ENCODE measurements at places on chromosomes 11 and 22.

DNA sequence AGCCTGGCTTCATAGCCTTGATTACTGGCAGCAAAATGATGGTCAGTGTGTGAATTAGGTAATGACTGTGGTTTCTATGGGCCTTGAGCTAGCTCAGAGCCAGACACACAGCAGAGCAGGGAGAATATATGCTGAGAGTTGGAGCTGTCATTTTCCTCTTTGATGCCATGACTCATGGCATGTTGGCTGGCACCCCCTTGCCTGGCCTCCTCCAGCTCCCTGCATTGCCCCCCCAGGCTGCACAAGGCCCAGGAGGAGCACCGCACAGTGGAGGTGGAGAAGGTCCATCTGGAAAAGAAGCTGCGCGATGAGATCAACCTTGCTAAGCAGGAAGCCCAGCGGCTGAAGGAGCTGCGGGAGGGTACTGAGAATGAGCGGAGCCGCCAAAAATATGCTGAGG, 20.3 kb upstream of the RRM1 start:
- DNase-seq, result no peak

- no peak for DNase-seq
These were observed 26.2 kb downstream of the TRIM66 start for GRCh38 chr11:8656291-8656690.

DNA sequence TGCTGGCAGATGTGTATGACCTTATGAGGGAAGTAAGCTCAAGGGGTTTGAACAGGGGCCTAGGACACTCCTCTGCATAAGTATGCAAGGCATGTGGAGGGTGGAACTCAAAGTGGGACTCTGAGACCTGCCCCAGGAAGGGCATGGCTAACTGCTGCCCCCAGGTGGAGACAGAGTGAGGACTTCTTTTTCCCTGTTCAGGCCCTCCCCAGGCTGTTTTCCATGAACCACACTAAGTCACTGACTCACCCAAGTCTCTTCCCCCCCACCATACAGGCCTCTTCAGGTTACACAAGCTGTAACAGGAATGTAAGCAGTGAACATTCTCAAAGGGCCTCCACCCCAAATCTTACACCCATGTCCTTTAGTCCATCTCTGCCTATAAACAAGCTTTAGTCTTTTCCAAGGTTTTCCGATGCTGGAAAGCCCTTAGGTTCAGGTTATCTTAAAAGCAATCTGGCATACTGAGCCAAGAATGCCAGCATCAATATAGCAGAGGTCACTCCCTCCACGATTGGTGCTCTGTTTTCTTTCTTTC, 13.1 kb downstream of the EEF1G start:
- DNase-seq, result peak; percentile 94

DNA sequence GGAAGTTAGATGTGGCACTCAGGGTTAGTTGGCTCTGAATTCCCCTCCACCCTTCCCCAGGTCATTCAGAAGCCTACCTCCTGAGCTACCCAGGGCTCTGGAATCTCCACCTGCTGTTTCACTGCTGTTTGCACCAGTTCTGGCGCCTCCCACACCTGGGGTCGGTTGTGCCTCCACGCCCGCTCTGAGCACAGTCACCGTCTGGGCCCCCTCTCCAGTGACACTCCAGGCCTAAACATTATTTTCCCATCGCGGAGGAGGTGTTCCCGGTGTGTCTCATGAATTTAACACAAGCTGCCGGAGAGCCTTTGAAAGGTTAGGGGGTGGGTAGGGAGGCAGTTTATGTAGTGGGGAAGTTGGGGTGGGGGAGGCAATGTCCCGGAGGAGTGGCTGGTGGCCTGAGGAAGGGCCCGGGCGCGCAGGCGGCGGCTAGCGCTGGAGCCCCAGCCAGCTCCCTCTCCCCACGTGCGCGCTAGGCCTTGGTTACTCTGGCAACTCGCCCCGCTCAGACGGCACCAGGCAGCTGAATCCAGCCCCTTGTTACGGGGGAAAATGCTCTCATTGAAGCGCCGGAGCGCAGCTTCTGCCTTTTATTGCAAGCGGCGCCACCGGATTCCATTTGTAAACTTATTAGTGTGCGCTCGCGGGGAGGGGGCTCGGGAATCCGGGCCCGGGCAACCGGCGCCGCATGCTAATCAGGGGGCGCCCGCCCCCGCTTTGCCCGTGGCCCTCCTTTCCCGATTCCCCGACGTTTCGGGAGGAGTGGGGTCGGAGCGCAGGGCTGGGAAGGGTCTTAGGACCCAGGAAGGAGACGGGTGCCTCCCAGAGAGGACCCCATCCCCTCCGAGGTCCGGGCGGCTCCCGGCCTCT, 52.4 kb downstream of the GRIK4 start:
- DNase-seq, result no peak

DNA sequence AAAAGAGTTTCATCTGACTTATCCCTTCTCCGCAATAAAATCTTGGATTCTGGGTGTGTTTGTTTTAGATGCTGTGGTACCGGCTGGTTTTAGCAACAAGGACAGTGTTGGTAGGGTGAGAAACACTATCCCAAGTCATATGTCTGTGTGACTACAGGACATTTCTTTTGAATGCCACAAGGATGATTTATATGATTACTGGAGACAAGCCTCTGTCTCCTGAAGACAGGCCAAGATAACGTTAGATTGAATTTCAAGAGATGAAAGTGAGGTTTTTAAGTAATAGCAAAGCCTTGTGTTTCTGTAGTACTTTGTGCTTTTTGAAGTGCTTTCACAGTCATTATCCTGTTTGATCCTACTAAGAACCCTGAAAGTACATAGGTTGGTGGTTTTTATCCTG, 101.6 kb downstream of the COMMD9 start:
- no peak for DNase-seq

GRCh38 chr11:35602160-35602793, 16.0 kb upstream of the FJX1 start:
- DNase-seq, result no peak

DNA sequence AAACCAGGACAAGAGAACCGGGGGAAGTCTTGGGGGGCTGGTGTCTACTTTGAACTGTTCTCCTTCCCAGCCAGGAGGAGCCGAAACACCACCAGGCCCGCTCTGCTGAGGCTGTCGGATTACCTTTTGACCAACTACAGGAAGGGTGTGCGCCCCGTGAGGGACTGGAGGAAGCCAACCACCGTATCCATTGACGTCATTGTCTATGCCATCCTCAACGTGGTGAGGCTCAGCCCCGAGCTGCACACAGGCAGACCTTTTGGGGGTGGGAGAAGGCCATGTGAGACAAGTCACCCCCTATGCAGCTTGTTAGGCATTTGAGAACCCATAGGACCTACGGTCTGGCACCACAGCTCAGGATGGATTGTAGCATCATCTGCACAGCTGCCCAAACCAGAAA, 2.8 kb downstream of the HTR3A start:
- DNase-seq, result no peak

- DNase-seq, result no peak
These were observed 5.5 kb downstream of the LRRC74B start for GRCh38 chr22:21051145-21051830.

DNA sequence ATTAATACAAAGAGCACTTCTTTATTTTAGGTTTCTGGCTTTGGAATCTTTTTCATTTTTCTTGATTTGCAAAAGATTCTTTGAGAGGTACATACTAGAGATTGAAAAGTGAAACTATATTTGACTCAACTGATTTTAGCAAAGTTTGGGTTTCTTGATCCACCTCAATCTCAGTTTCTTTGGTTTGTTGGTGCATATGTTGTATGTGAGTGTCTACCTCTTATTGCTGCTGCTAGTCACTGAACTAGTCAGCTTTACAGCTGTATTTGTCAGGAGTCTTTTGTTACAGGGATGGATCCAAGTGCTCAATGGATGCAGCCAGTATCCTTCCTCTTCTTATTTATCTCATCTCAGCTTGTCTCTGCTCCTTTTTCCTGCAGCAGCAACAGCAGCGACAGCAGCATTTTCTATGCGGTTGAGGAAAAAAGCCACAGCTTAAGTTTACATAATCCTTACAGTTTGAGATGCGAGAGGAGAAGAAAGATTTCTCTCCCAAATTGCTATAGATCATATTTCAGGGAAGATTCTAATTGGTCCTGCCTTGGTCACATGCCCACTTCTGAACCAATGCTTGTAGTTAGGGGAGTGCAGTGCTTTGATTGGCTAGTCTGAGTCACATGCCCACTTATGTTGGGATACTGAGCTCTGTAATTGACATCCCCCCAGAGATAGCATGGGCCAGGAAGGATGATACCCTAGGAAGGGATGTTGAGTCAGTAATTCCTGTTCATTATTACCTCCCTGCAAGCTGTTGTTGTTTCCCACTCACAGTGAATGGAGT, 10.0 kb upstream of the ZNRF3 start:
- no peak for DNase-seq

GRCh38 chr11:26026078-26026477, 305.9 kb upstream of the ANO3 start:
- DNase-seq, result no peak

DNA sequence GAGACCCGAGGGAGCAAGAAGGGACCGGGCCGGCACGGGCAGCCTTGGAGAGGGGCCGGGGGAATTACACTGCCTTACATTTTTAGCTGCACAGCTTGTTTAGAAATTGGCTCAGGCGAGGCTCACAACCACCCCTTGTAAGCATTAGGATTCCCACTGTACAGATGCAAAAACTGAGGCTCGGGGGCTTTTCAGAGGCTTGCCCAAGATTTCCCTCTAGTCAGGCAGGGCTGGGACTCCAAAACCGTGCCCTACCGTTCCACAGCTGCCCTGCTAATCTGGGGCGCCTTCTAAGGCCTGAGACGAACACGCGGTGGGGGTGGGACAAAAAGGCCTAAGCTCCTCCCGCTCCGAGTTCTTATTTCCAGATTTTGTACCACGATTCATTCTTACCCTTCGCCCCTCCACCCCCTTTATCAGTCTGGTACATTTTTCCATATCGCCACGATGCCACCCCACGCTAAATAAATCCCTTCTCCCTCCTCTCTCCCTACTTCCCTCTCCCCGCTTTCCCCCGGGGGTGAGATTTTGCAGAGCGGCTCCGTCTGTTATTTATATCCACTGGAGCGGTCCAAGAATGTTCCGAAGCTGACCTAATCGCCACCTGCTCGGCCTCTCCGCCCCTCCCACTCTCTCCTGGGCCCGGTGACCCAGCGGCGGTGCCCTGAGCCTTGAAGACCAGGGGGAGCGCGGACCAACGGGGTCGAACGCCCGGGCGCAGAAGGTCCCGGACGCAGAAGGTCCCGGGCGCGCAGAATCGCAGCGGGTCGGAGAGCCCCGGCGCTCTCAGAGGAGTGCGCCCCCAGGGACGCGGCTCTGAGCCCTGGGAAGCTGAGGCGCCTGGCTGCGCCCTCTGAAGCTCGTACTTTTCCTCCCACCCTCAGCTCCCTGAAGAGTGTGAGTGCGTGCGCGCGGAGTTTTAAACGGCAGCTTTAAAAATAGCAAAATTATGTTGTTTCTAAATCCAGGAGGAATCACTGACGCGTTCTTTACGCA, 764 bp upstream of the PACSIN3 start:
- DNase-seq, result no peak

DNA sequence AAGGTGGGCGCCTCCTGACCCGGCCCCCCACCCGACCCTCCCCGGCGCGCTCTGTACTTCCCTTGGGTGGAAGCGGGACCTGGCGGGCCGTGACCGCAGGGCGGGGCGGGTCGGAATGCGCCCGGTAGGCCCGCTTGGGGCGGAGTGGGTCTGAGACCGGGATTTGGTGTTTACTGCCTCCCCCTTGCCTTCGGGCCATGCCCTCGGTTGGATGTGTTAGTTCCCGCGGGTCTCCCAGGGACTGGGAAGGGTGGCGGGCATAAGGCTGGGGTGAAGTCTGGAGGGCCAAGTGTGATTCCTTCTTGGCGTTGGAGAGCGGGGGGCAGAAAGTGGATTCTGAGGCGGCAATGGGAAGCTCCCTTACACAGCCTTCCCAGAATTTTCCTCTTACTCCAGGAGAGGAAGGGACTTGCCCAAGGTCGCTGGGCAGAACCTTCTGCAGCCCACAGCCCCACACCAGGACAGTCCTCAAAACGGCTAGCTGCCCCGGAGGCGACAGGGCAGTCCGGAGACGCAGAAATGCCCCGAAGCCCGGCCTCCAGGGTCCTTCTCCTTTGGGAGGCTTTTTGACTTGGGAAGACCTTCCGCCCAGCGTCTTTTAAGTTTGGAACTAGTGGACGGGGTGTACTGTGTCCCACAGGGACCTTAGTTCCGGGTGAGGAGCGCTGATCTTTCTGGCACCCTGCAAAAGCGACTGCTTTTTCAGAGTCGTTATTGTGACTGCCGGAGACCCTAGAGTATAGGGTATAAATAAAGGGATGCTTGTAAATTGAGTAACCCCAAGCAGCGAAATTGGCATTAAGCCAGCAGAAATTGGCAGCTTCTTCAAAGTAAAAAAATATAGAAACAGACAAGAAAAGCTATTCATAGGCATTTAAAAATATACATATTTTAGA, 647 bp downstream of the SWAP70 start:
- DNase-seq, result peak; percentile 22

GRCh38 chr22:39496131-39496838, 5.8 kb upstream of the MIEF1 start:
- DNase-seq, result peak; percentile 21

- no peak for DNase-seq
These were observed 33.2 kb upstream of the TCF20 start for GRCh38 chr22:42303396-42304323.

- no peak for DNase-seq
These were observed 840.4 kb upstream of the TENM4 start for GRCh38 chr11:80281194-80281593.

- DNase-seq, result peak; percentile 46
These were observed 154.6 kb downstream of the MAML2 start for GRCh38 chr11:96188243-96189006.

DNA sequence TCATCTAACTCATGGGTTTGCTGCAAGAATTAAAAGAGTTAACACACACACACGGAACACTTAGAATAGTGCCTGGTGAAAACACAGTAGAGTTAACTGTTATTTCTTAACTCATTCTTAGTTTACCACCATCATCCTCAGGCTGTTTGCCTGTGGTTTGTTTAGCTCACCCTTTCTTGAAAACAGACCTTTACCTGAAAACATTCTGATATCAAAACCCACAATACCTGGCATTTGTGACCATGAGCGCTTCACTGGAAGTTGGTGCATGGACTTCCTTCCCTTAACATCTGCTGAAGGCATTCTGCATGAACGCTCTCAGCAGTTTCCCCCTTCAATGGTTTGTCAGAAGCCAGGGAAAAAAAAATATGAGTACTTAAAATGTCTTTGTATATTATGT, 256.0 kb downstream of the ETS1 start:
- DNase-seq, result no peak

GRCh38 chr11:92771701-92772100, 197.8 kb upstream of the MTNR1B start:
- no peak for DNase-seq

GRCh38 chr22:31094021-31094551, 13.0 kb downstream of the SMTN start:
- no peak for DNase-seq

GRCh38 chr11:103901656-103902055, 134.8 kb upstream of the DDI1 start:
- DNase-seq, result no peak

DNA sequence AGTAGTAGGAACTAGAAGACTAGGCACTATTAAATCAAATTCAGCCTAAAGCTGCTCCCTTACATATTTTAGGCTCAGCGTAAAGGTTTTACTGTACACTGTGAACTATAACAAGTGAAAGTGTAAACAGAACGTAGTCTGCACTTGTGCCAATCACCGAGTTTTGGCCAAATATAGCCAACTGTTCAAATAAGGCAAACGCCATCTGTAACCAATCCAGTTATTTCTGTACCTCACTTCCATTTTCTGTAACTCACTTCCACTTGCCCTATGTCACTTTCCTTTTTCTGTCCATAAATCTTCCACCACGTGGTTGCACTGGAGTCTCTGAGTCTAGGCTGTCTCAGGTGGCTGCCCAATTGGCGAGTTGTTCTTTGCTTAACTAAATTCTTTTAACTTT, 2132.2 kb downstream of the LRRC4C start:
- no peak for DNase-seq

GRCh38 chr11:106585061-106585460, 433.2 kb downstream of the GUCY1A2 start:
- no peak for DNase-seq

Measured in amniotic stem cell (primary cell).